Stimulated activated CD8-positive, alpha-beta memory T cell treated with anti-CD3 and anti-CD28 coated beads, Interleukin-4, amount 100 ng/mL, for 1 hour (primary cell): ENCODE measurements at places on chromosomes 7 and 10.

GRCh38 chr7:148964483-148965267 is 63.6 kb downstream of the PDIA4 start:
- DNase-seq: no peak

DNA sequence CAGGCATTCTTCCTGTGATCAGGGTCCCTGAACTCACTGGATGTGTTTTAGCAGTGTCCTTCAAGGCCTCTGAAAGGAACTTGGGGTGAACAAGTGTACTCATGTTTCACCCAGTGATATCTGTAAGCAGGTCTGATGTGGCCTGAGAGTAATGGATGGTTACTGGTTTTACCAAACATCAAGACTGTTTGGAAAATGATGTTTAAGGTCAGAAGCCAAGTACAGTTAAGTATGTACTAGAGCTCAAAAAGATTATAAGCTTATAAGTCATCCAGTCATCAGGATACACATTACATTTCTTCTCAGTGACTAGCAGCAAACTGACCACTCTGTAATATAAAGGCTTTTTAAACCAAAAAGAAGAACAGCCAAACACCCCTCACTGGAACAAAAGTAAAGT is 79.8 kb upstream of the PTN start:
- DNase-seq: no peak

DNA sequence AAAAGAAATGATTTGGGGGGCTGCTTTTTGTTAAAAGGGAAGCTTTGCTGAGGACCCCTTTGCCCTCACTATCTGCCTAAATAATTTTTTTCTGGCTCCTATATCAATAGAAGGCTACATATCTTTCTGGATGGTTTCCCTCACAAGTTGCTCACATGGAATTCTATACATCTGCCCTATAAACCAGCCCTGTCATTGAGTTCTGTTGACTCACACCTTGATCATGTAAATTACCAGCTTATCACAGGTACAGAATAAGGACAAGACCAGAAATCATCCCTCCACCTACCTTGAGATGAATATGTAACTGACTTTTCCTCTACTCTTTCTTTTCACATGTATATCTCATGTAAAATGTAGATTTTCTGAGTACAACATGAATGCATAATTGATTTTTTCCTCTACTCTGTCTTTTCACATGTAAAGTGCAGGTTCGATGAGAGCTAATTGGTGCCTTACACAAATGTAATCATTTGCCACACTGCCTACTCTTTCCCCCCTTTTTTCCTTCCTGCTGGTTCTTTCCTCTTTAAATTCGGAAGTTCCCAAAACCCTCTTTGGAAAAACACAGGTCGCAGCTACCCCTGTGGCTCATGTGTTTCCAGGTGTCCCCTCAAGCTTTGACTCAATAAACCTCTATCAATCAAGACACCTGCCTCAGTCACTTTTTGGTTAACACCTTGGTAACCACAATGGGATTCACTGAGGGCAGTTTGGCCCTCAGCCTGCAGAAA is 12.5 kb downstream of the CYP3A43 start:
- DNase-seq: no peak

GRCh38 chr7:25968205-25968993 is 183.6 kb upstream of the NFE2L3 start:
- DNase-seq: no peak

GRCh38 chr7:42730586-42730985 is 181.3 kb downstream of the C7orf25 start:
- no peak for DNase-seq

- no peak for DNase-seq
Observed at GRCh38 chr10:131180086-131180485, 131.4 kb downstream of the TCERG1L start.

- no peak for DNase-seq
Observed at GRCh38 chr10:80996615-80997193, 459.0 kb downstream of the SH2D4B start.

DNA sequence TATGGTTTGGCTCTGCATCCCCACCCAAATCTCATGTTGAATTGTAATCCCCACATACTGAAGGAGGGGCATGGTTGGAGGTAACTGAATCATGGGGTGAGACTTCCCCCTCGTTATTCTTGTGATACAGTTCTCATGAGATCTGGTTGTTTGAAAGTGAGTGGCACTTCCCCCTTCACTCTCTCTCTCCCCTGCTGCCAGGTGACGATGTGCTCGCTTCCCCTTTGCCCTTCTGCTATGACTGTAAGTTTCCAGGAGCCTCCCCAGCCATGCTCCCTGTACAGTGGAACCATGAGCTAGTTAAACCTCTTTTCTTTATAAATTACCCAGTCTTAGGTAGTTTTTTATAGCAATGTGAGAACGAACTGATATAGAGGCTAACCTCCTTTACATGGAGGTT is 16.6 kb downstream of the PLPP4 start:
- no peak for DNase-seq

DNA sequence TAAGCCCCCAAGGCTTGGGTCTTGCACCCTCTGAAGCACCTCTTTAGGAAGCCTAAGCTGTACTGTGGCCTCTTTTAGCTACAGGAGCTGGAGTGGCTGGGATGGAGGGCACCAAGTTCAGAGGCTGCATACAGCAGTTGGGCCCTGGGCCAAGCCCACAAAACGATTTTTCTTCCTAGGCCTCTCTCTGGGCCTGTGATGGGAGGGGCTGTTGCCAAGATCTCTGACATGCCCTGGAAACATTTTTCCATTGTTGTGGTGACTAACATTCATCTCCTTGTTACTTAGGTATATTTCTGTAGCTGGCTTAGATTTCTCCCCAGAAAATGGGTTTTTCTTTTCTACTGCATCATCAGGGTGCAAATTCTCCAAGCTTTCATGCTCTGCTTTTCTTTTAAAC is 375.7 kb upstream of the NPSR1 start:
- no peak for DNase-seq

- DNase-seq: no peak
Observed at GRCh38 chr10:18501198-18501597, 150.2 kb downstream of the NSUN6 start.

- DNase-seq: peak; percentile 17
Observed at GRCh38 chr7:134458341-134458805, 527 bp downstream of the AKR1B1 start.
